ENCODE measurements at places on chromosomes 12 and 14.

DNA sequence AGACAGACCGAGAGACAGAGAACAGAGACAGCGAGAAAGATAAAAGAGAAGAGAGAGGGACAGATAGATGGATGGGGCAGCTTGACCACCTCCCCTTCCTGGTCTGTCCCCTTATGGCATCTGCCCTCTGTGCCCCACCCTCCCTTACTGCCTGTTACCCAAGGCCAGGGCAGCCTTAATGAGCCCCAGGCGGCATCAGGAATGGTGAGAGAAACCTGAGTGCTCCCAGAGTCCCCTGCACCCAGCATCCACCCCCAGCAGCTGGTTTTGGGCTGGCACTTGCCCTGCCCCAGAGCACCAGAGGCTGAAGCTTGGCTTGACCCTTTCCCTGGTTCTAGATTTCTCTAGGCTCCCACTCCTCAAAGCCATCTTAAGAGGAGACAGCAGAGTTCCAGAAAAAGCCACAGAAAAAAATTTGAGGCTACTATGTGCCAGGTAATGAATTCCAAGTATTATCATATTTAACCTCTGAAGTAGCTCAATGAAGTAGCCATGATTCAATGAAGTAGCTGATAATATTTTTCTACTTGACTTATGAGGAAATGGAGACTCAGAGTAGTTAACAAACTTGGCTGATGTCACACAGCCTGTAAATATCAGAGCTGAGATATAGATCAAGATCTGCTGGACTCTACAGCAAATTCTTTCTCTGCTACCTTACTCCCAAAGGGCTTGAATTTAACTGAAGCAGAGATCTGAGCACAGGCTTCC is 2.0 kb upstream of the ZNF385A start:
- no peak for DNase-seq

GRCh38 chr14:99229654-99230207 is 42.3 kb downstream of the BCL11B start:
- DNase-seq = no peak

DNA sequence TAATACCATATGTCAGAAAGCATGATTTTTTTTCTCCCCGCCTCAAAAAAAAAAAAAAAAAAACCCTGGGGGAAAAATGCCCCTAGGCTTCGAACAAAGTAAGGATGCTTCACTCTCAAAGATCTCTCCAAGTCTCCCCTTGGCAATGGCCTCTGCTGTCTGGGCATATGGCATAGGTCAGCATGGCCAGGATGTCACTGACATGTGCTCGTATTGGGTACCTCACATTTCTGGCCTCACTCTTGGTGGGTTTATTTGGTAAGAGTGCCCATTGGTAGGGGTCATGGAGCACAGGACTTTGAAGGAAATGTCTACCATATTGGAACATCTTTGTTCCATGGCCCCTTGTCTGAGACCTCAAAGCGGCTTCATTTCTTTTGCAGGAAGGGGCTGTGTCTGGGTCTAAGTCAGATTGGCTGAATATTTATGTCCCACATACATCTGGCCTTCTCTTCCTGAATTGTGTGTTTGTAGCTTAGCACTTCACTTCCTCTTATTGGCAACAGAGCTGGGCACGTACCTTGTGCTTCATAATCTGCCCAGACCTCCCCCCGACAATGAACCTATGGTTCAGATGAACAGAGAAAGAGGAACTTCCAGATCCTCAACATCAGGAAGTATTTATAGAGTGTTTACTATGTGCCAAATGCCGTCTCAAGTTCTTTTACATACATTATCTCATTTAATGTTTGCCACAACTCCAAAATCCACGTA is 36.3 kb upstream of the OAS1 start:
- DNase-seq = no peak

- no peak for DNase-seq
These were observed 8.1 kb upstream of the CLMN start for GRCh38 chr14:95327558-95328374.

Measured in Calu3 (cell line).